Stomach (tissue), 19 donors: ENCODE measurements at places on chromosomes 7 and 10.

DNA sequence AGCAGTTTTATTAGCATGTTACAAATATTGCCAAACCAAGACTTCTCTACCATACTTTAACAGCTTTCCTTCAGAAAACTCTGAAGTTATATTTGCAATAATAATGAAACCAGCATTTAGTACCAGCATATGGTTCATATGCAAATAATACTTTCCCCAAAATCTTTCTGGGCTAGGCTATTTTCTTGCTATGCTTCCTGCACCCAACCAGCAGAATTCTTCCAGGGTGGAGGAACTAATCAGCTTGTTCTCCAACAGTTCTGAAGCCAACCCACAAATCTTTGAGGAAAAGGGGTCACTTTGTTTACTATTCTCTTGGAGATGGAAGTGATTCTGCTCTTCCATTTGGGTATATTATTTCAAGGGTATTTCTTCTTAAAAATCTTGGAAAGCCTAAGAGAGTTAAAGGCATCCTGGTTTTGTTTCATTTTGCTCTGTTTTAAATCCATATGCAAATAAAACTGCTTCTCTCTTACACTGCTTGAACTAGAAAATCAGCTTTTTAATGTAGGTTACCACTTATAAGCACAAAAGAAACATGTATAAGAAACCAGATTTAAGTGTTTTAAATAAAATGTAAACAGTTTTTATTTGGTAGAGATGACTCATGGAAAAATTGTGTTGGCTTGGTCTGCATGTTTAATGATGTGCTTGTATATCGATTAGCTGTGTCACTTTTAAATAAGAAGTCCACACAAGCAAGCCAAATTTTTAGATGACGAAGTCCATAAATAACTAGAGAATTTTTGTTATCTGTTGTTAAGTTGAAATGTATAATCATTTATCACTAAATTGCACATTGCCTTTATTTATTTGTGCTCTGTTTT is 103.7 kb downstream of the HECTD2 start:
- no peak overlapping the region for H3K4me3 ChIP-seq
- H3K27ac ChIP-seq: no peak overlapping the region
- H3K27me3 ChIP-seq: no peaks in the 10 kb centered on the region
- H3K4me1 ChIP-seq: peaks cover 10% of the 10 kb centered on the region
- no peaks in the 10 kb centered on the region for H3K36me3 ChIP-seq

DNA sequence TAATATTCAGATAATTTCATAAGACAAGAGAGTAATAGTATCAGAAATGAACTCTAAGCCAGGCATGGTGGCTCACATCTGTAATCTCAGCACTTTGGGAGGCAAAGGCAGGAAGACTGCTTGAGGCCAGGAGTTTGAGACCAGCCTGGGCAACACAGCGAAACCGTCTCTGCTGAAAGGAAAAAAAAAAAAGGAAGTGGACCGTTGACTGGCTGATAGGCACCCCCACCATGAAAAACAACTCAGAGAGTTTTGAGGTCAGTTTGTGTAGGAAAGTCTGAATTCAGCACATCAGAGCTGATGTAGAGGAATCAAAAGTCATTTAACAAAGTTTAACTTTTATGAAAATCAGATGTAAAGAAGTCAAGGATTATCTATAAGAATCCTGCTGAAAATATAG is 63.2 kb upstream of the AMPH start:
- H3K27ac ChIP-seq: no peak overlapping the region
- no peaks in the 10 kb centered on the region for H3K27me3 ChIP-seq
- no peak for DNase-seq
- H3K4me3 ChIP-seq: no peak overlapping the region

DNA sequence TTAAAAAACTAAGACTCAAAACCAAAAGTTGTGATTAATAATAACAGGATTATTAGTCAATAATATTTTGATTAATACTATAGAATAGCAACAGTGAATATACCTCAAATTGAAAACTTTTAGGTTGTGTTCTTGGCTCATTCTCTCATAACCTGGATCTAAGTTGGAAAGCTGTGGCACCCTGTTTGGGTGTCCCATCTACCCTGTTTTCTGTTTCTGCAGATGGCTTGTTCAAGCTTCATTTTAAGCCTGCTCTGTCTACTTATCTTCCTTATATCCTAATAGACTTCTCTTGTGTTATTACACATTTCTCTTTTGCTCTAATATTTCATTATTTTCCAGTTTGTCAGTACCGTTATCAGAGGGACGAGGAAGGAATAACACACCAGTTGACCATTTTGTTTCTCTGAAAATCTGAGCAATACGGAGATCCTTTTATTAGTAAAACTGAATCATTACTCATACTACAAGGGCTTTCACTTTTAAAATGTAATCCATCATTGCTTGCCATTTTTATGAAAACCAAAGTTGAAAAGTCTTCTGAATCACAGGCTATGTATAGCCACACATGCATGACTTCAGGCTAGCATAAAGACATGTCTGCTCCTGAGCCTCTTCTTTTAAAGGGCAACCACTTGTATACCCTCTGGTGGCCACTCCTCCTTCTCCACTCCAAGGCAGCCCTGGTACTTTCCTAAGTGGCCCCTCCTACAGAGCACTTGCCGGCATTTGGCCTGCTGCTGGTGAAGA is 22.3 kb downstream of the COX15 start:
- H3K4me3 ChIP-seq: no peak overlapping the region
- no peak for DNase-seq
- no peaks in the 10 kb centered on the region for H3K4me1 ChIP-seq
- no peaks in the 10 kb centered on the region for H3K27me3 ChIP-seq
- H3K27ac ChIP-seq: peak overlapping the region; percentile 21

GRCh38 chr7:152925412-152926147 is 166.0 kb downstream of the ACTR3B start:
- H3K27me3 ChIP-seq: peaks cover 27% of the 10 kb centered on the region
- no peaks in the 10 kb centered on the region for H3K4me1 ChIP-seq
- peak overlapping the region; percentile 35 for H3K4me3 ChIP-seq
- no peaks in the 10 kb centered on the region for H3K36me3 ChIP-seq
- H3K27ac ChIP-seq: no peak overlapping the region

DNA sequence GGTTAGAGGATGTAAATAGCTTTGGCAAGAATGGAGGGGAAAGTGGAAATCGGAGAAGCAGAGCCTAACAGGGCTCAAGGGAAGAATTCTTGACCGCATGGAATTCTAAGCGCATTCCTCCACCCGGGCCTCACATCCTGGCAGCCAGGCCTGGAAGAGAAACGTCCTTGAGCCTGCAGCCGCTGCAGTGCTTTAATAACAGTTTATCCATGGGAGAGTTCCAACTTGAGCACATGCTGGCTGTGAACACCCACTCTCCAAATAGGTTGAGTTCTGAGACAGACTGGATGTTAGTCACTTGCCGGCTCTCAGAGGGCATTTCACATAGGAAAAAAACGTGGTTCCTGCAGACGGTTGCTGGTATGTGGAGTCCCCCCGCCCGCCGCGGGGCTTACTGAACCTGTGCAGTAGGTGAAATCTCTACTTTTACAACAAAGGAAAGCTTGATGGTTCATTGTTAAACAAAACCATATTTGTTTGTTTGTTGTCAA is 61.4 kb upstream of the STEAP1B start:
- no peak for DNase-seq
- H3K27me3 ChIP-seq: no peaks in the 10 kb centered on the region
- H3K36me3 ChIP-seq: no peaks in the 10 kb centered on the region
